ENCODE measurements at places on chromosomes 1 and 21. TPM values are rescaled to one million over a fixed set of nuclear protein-coding genes. Genes with fewer than 3 reads are reported as not detected.

OR2L8 gene
- total RNA-seq: not detected

SAMSN1 gene
- not detected for total RNA-seq

PCAT6 gene
- not detected for total RNA-seq

EXO1 gene
- total RNA-seq: 0.58 TPM

GPX7 gene
- 32.2 TPM for total RNA-seq

SH2D1B gene
- not detected for total RNA-seq

AADACL4 gene
- total RNA-seq: not detected

S100A14 gene
- total RNA-seq: not detected
